ENCODE measurements at places on chromosomes 7 and 10.

DNA sequence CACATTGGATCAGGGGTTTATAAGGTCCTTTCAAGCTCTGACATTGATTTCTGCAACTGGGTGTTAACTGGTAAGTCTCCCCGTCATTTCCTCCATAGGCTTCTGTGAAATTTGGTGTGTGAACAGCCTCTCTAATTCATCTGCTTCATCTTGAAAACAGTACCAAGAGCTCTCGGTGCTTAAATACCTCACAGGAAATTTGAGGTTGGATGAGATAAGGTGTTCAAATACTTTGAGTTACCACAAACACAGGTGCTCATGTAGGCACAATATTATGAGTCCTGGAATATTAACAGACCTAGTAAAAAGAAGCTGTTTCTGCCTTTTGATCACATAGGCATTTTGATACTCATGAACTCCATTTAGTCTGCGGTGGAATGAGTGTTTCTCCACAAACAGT is 85.2 kb downstream of the RTKN2 start:
- DNase-seq: no peak

DNA sequence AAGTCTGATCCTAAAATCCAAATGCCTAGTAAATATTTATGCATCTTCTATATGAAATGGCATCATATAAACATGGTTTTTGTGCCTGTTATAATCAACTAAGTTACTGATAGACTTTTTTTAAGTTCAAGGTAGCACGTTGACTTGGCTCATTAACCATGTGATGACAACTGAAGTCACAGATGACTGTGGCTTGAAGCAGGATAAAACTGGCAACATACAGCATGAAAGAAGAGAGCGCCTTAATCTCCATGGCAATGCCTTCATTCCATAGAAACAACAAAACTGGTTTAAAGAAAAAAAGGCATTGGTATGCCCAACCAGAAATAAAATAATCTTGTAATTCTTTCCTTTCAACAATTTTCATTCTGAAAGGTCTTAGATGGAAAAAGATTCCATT is 188.9 kb upstream of the CDK1 start:
- no peak for DNase-seq

DNA sequence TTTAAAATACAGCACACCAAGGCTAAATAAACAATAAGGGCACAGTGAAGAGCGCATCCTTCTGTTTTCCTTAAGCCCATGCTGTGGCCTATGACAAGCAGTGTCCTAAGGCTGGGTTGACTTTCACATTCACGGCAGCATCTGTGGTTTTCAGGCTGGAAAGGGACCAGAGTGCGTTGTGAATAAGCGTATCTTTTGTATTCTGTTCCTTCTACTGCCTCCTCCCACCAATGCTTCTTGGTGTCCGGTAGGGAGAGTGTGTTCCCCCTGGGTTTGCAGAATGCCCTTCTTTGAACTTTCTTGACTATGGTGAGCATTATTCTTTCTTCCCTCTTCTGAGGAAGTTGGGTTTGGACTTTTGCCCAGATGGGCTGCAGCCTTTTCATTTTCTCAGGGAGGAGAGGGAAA is 73.6 kb downstream of the ABCA13 start:
- peak; percentile 90 for DNase-seq

DNA sequence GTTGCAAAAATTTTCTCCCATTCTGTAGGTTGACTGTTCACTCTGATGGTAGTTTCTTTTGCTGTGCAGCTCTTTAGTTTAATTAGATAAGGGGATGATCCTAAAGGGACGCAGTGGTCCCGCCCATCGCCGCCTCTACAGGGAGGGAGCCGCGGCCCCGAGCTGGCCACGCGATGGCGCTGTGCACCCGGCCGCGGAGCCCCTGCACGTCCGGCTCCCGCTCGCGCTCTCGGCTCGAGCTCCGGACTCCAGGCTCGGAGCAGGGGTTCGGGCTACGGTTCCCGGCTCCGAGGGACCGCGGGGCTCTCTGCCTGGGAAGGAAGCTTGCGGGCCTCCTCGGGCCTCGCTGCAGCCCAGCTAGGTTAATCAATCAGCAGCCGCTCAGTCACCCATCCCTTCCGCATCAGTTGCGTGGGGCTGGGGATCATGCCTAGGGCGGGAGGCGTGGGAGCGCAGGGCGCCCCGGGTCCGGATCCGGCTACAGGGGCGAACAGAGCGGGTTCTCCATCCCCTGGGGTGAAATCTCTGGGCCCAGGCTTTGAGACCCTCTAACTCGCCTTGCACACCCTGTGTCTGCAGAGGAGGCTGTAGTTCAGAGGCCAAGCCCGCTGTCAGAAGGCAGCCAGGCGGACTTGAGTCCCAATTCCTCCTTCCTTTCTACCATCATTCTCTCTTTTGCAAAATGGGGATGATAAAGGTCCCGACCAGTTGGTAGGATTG is 97.9 kb downstream of the WDR11 start:
- peak; percentile 21 for DNase-seq

GRCh38 chr7:100130608-100131453 is 4.1 kb downstream of the MBLAC1 start:
- peak; percentile 20 for DNase-seq

DNA sequence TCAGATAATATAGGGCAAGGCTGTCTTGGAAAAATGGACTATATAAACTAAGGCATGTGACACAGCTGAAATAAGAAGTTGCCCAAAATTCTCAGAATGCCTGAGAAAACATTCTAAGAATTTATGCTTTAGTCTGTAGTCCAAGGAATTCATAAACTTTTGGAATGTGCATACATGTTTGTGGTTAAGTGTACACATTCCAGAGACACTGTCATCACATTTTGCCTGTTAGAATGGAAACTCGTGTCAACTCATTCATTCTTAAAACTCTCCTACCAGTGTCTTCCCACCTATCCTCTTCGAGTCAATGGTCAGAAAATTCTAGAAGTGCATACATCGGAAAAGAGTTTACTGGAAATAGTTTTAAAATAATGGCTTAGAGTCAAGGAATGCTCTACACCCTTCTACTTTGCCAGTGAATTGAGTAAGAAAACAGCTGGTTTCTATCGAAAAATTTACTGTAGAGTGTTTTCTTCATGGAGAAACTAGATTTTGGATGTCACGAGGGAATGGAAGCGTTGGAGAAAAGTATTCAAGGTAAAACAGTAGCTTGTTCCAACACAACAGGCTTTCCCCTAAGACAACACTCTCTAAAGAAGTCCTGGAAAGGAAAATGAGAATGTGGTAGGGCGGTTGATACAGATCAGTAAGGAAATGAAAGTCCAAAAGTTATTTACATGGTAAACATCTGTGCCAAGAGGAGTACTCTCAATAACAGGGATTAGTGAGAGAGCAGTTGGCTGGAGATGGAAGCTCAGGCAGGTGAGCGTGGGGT is 1177.6 kb upstream of the C7orf33 start:
- DNase-seq: no peak

- DNase-seq: no peak
These were observed 234.7 kb upstream of the TCERG1L start for GRCh38 chr10:131546086-131546810.

- no peak for DNase-seq
These were observed 113.2 kb upstream of the ADO start for GRCh38 chr10:62691336-62691735.

GRCh38 chr10:78531088-78531487 is 497.4 kb downstream of the RPS24 start:
- DNase-seq: no peak

- DNase-seq: no peak
These were observed 369.6 kb downstream of the ZNF716 start for GRCh38 chr7:57819491-57819981.

DNA sequence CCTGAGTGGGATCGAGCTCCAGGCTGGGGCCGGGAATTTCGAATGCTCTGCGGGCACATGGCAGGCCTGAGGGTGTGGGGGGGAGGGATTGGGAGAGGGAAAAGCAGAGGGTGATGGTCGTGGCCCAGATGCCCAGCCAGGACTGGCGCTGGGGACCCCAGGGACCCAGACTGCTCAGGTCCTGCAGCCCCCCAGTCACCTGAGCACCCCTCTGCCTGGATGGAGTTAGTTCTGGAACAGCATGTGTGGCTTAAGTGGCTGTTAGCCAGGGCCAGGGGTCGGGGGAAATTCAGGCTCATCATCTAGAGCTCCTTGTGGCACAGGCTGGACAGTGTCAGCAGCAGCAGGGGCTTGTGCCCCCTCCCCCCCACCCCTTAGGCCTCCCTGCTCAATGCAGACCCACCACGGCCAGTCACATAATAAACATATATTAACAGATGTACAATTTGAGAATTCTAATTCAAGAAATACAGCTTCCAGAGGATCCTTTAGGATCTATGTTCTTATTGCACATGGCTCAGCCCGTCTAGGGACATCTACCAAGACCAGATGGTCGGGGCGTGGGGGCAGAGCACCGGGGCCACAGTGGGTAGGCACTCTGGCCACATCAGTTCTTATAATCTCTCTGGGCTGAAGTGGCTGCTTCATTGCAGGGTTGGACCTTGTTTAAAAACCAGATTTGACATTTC is 22.2 kb downstream of the DNAJB12 start:
- DNase-seq: no peak

DNA sequence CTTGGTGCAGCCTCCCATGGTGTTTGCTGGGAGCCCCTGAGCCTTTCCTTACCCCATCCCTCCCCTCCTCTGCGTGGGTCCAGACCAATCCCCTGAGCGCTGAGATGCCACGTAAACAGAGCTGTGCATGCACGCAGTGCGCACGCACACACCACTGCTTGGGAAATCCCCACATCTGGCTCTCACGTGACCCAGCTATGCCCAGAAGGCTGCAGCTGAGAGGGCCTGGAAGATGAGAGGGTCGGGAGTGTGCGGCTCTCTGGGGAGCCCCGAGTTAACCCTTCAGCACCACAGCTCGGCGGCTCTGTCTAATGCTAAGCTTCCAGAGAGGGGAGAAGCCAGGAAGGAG is 177.2 kb downstream of the SH3PXD2A start:
- DNase-seq: peak; percentile 27

- no peak for DNase-seq
These were observed 28.0 kb downstream of the NIPSNAP2 start for GRCh38 chr7:55992346-55992745.

DNA sequence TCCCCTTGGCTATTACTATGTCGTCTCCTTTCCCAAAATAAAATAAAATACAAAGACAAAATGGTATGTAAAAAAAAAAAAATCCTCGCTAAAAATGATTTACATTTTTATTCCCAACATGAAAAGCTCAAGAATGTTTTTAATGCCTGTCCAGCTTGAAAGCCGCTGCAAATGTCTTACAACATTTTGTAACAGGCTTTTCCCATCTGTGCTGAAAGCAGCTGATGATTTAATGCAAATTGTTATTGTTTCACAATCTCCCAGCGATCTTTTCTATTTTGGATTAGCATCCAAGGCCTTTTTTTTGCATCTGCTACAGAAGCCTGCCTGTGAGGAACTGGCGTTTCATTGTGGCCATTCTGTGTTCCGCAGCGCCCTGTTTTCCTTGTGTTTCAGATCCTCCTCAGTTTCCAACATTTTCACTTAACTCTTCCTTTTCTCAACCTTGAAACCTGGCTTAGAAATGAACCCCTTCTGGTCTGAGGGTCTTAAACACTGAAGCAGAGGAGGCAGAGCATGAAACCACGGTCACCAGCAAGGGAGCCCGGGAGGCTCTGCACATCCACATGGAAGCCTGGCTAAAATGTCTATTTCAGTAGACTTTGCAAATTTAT is 712.1 kb downstream of the PARD3 start:
- DNase-seq: peak; percentile 88

GRCh38 chr10:16984242-16984641 is 145.4 kb downstream of the CUBN start:
- DNase-seq: no peak

- no peak for DNase-seq
These were observed 314.5 kb downstream of the CACNA2D1 start for GRCh38 chr7:82129091-82129490.

GRCh38 chr7:114934713-114935112 is 12.8 kb downstream of the MDFIC start:
- DNase-seq: no peak

GRCh38 chr7:17408245-17408903 is 109.9 kb downstream of the AHR start:
- peak; percentile 93 for DNase-seq

Measured in MV-4-11 (cell line).